NCI-H510A treated with DMSO at 0.1 percent for 48 hours (cell line): ENCODE measurements at places on chromosomes 16 and 17.

GRCh38 chr17:70464995-70465394 lies 295.7 kb downstream of the KCNJ2 start:
- no peak for DNase-seq

- DNase-seq, result no peak
Observed at GRCh38 chr17:34601416-34601815, 22.0 kb downstream of the TMEM132E start.

GRCh38 chr17:53273126-53273525 lies 549.6 kb upstream of the KIF2B start:
- no peak for DNase-seq

GRCh38 chr17:35499548-35499947 lies 37.9 kb downstream of the SLFN12L start:
- DNase-seq, result no peak

DNA sequence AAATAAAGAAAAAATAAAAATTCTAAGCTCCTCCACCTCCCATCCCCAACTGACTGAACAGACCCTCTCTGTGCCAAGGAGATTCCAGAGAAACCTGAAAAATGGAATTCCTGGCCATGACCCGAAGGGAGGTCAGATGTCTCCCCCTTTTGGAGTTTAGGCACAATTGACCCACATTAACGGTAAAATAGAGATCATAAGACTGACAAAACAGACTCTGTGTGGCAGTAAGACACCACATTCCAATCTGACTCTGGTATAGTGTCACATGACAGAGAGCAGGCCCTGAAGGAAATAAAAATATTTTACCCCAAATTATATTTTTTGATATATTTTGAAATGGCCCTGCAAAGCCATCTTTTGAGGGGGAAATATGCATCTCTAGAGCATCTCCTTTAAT lies 115.1 kb upstream of the ZKSCAN2 start:
- DNase-seq, result no peak

- no peak for DNase-seq
Observed at GRCh38 chr16:49838441-49839016, 17.4 kb downstream of the ZNF423 start.

DNA sequence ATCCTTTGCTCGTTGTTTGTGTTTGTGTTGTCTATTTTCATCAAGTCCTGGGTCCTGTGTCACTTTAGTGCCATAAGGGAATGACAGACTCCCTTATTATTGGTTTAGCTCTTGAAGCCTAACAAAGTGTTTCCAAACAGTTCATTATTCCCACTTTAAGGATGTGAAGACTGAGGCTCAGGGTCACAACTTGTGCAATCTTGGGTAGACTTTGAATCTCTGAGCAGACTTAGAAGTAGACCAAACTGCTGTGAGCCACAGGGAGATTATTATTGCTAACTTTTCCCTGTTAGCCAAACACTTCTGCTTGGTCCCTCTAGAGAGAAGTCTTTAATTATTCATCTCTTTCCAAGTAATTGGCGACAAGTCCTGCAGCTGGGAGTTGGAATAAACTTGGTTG lies 31.8 kb downstream of the PRKCB start:
- DNase-seq, result no peak

DNA sequence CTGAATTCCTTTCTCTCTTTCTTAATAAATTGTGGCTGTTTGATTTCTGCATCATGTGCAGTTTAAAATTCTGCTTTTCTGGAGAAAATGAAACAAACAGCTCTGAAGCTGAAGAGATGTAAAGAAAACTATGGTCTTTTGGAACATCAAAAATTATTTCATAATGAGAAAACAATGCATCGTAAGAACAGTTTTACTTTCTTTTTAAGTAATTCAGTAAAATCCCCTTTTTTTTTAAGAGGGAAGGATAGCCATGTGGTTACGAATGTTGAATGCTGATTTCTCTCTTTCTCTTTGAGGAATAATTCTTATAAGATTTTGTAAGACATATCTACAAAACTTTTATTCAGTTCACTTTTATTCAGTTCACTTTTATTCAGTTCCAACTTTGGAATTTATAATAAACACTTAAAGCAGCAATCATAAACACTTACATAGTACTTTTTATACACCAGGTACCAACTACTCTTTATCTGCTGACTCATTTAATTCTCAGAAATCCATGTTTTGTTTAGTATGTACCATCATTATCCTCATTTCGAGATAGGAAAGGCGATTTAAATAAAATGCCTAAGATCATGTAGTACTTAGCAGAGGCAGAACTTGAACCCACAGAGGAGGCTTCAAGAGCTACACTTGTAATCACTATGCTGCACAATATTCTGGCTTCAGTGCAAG lies 26.6 kb downstream of the CNTNAP4 start:
- no peak for DNase-seq

GRCh38 chr16:77585379-77586251 lies 136.7 kb upstream of the NUDT7 start:
- DNase-seq, result no peak

GRCh38 chr17:1542316-1542715 lies 20.3 kb downstream of the PITPNA start:
- DNase-seq, result no peak

DNA sequence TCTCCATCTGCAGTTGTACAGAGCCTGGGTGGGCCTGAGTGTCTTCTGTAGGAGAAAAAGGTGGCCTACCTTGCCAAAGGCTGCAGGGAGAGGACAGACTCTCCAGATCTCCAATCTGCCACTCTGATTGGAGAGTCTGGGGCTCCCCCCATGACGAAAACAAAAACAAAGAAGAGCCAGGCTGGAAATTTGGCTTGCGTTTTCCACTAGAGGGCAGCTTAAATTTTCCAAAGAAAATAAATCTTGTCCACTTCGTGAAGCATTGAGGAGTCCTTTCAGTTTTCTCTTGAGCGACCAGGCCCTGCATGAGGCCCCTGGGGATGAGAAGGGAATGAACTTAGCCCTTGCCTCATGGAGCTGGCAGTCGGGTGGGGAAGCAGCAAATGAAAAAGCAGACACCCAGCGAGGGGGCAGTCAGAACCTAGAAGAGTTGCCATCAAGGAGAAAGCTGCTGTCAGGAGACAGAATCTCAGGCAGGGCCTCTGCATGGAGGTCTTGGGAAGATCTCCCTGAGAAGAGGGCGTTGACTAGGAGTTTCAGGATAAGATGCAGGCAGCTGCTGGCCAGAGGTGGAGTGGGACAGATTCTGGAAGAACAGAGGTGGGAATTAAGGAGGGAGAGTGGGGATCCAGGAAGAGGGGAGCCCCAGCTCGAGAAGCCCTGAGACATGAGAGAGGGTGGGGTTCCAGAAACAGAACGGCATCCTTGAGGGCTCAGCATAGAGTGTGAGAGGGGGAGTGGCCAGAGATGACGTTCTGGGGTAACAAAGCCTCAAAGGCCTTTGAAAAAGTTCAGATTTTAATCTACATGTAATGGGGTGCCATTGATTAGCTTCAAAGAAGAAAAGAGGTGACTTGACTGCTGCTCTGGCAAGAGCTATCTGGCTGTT lies 8.4 kb upstream of the SHCBP1 start:
- peak; percentile 15 for DNase-seq

- DNase-seq, result no peak
Observed at GRCh38 chr16:87692756-87693155, 73.0 kb downstream of the KLHDC4 start.

DNA sequence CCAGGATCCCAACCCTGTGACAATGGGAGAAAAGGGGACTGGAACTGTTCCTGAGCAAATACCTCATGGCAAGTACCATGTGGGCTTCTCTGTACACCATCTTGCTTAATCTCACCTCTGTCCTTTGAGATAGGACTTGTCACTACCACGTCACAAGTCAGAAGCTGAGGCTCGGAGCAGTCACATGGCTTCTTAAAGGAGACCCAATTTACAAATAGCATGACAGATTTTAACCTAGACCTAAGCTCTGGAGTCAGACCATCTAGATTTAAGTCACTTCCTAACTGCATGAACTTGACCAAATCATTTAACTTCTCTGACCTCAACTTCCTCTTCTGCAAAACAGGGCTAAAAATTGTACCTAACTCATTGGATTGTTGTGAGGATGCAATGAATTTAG lies 36.0 kb upstream of the CCL1 start:
- DNase-seq, result no peak

GRCh38 chr16:79600638-79601091 lies at the start of gene MAF:
Gene MAF (minus strand): TSS chr16:79600737. CDS start chr16:79599902, 835 bp downstream.
- peak; percentile 93 for DNase-seq

- no peak for DNase-seq
Observed at GRCh38 chr17:76576189-76576588, 9.5 kb downstream of the ST6GALNAC2 start.

DNA sequence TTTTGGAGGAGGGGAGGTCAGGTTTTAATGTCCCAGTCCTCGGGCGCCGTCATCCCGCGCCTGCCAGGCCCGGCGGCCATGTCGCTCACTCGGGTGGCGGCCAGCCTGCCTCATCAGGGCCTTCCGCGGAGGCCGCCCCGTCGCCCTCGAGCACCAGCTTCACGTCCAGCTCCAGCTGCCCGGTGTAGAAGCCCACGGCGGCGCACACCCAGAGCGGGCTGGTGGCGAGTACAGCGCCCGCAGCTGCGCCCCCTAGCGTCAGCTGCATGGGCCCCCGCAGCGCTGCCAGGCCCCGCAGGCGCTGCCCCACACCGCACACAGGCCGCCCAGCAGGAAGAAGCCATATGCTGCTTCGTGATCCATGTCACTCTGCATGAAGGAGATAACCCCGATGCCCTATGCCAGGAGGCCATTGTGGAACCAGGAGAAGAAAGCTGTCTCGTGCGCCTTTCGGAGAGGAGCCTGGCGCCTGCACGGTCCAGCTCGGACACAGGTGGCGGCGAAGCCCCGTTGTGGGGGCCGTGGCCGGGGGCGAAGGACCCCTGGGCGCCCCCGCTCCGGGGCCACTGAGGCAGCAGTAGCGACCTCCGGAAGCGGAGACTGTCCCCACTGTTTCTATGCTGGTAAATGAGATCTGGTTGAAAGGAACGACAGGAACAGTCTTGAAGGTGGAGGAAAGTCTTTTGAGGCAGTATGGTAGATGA lies 9.6 kb downstream of the AP2B1 start:
- DNase-seq, result no peak

GRCh38 chr16:46822270-46822669 lies 8.7 kb downstream of the C16orf87 start:
- no peak for DNase-seq

DNA sequence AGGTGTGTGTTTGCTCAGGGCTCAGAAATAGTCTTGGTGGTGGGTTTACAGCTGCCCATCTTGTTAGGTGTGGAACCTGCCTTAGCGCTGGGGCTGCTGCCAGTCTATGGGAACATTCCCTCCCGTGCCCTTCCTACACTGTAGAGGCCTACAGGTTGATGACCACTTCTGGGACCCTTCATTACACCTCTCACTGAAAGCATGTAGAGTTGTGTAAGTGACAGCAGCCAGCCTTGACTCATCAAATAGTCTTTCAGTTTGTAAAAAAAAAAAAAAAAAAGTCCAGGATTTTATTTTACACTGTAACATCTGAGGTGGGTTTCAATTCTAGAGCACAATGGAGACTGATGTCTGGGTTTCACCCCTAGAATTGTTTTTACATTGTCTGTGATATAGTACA lies 193.9 kb downstream of the SPECC1 start:
- no peak for DNase-seq

DNA sequence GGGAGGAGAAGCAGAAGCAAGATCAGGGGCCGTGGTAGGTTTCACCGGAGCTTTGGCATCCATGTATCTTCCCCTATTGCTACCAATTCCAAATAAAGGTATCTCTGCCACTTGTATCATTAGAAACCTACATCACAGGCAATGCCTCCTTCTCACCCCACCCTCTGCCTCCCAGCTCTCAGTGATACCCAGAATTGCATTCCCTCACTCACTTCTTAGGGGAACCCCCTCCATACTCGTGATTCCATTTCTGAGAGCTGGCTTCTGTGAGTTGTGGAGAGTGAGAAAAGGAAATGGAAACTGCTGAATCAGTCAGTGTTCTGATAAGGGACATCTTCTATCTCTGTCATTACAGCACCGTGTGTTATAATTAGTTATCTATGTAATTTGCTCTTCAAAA lies 2.3 kb upstream of the CCL3 start:
- no peak for DNase-seq

GRCh38 chr17:9368631-9369030 lies 207.0 kb downstream of the STX8 start:
- no peak for DNase-seq

DNA sequence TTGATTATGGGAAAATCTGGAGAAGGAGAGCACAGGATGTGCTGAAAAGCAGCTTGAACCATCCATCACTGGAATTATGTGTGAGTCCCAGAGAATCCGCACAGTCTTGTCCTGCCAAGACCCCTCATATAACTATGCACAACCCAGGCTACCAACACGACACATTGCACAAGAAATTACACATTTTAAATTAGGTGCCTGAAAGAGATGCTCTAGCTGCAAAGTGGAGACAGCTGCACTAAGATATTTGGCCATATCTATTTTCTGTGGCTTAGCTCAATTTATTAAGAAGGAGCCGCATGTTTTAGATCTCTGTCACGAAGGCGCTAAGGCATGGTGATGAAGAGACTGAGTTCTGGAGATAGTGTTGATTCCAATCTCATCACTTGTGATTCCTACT lies 1308.4 kb downstream of the CDH8 start:
- DNase-seq, result no peak

DNA sequence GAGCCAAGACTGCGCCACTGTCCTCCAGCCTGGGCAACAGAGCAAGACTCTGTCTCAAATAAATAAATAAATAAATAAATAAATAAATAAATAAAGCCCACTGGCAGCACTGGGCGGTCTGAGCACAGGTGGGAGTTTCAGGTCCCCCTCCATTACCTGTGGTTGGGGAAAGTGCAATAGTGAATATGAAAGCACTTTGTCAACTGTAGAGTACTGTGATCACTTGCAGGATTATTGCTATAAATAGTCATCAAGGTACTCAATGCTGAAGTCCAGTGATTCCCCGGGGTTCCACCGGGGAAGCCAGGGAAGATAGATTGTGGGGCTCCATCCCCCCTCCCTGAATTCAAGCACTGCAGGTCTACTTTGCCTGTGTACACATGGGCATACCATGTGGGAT lies 42.7 kb upstream of the CPNE2 start:
- DNase-seq, result no peak

- no peak for DNase-seq
Observed at GRCh38 chr17:76640550-76641380, 2.8 kb downstream of the ST6GALNAC1 start.

GRCh38 chr16:81170824-81171223 lies 67.7 kb upstream of the BCO1 start:
- DNase-seq, result no peak

DNA sequence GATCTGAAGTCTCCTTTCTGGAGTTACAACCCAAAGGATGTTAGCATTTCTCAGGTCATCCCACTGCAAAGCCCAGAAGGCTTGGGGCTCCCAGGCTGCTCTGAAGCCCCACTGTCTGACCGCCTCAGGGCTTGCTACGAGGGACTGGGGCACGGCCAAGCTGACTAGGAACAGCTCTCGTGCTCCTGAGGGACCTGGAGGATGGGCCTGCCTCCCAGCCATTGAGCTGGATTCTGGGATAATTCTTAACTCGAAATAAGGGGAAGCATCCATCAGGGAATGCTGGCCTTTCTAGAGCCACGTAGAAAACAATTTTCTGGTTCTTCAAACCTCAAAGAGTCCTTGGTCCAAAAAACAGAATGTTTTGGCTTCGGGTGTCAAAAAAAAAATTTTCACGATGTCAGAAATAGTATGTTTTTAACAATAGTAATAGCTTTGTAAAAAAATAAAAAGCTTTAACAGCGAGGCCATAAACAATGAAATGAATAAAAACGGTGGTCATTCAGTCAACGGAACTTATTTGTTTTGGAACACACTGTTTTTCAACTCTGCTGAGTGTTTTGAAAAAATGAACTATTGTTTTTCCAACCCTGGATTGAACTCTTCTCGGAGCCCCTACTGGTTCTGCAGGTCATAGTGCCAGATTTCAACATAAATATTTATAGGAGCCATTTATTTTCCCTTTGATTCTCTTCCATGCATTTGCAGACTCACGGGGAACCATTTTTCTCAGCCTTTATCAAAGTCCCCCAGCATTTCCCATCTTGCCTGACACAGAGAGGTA lies 16.4 kb upstream of the HERPUD1 start:
- no peak for DNase-seq
